ENCODE measurements at places on chromosomes 2 and 18.

DNA sequence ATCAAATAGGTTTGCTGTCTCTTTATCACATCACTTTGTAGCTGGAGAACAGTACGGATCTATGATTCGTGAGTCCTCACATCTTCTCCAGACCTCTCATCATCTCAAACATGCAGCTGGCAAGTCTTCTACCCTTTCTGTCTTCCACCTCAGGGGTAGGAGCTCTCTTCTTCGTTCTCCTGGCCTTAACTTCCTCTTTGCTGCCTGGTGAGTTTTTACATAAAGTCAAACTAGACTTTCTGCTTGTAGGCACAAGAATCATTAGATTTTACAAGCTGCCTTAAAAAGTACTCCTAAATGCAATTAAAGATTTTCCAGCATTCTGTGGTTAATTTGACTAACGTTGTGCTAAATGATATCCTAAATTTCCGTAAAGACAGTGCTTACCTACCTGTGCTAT, 43.7 kb upstream of the TANK start:
- no peak for DNase-seq

DNA sequence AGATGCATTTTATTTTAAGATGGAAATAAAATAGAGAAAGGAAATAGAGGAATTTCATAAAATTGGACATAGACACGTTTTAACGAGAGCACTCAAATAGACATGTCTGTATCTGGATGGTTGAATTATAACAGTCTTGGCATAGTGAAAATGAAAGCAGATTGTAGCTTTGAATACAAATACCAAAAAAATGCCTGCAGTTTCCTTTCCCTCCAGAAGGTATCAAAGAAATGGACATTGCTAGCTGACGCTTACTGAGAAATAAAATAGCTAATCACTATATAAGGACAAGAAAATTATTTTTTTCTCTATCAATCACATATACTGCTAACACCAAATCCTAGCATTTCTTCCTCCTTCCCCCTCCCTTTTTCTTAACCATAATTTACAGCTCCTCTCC, 11.4 kb upstream of the MAPRE2 start:
- DNase-seq = no peak

DNA sequence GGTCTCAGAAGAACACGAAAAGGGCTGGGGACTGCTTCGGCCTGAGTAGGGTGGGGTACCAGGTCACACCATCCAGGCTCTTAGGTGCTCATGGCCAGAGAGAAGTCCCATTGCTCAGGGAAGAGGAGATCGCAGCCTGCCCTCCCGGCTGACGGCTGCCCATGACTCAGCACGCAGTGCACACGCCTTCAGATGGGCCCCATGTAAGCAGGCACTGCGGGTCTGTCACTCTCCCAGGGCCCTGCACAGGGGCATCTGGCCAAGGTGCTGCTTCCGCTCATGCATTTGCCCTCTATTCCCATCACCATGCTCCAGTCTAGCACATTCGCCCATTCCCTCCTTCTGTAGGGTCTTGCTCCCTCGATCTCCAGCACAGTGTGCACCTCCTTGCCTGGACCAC, 34.7 kb downstream of the SFXN5 start:
- DNase-seq = no peak

DNA sequence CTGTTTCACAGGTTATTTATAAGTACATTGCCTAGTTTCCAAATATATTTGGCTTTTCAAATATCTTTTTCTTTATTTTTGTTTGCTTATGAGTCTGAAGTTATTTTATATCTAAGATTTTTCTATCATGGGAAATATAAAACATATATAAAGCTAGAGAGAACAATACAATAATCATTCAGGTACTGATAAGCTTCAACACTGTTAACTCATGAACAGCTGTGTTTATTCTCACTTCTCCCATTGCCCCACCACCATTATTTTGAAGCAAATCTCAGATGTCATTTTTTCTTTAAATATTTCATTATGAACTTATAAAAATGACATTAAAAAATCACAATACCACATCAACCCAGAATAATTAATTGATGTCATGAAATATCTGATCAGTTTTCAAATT, 9.7 kb downstream of the CAMKMT start:
- no peak for DNase-seq

Measured in natural killer cell treated with Interleukin-12 subunit alpha and Interleukin-12 subunit beta and Interleukin-15 and Interleukin-18, amount 100 ng/mL, for 72 hours (primary cell).